NCI-H526 treated with DMSO at 0.1 percent for 48 hours (cell line): ENCODE measurements at places on chromosomes 4 and X.

DNA sequence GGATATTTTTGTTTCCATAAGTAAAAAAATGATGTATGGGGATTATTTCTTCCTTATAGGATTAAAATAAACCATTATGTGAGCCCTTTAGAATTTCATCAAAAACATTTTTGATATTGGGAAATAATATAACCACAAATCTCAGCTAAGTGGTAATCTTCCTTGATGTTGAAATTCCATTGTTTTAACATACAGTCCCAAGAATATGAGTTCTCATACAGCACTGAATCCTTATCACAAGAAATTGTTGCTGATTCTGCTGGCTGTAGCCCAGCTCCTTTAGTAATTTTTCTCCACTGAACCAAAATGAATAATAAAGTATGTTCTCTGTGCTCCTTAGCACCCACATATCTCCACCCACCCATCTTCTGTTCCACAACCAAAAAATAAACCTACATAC lies 41.9 kb upstream of the FAM47B start:
- no peak for DNase-seq

- DNase-seq: no peak
These were observed 243.9 kb upstream of the SPANXN1 start for GRCh38 chrX:145003443-145003842.

- no peak for DNase-seq
These were observed 13.1 kb upstream of the COQ2 start for GRCh38 chr4:83297548-83298260.

GRCh38 chrX:153968754-153969124 lies 2.9 kb downstream of the HCFC1 start:
- DNase-seq: peak; percentile 29

DNA sequence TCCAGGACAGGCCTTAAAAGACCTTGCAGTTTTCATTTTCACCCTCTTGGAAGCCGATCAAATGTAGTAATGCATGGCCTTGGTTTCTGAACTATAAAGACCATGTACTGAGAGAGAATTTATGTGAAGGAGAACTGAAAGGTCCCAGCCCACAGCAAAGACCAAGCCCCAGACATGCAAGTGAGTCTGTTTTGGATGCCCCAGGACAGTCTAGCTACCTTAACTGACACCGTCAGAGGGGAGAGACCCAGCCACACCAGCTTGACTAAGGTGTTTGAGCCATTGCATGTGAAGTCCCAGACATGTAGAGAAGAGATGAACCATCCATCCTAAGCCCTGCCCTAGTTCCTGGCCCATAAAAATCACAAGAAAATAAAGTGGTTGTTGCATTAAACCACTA lies 316.8 kb upstream of the GATB start:
- no peak for DNase-seq

GRCh38 chr4:38129460-38130227 lies 169.4 kb downstream of the PTTG2 start:
- DNase-seq: no peak
